ENCODE measurements at places on chromosomes 16 and 17.

GRCh38 chr17:14454746-14455145 lies 153.9 kb downstream of the HS3ST3B1 start:
- no peak for DNase-seq

GRCh38 chr17:60538726-60539125 lies 12.7 kb upstream of the APPBP2 start:
- no peak for DNase-seq

- no peak for DNase-seq
Measured at GRCh38 chr16:2090777-2091546, 43.2 kb downstream of the TSC2 start.

- no peak for DNase-seq
Measured at GRCh38 chr17:81095383-81095762, 60.4 kb downstream of the BAIAP2 start.

DNA sequence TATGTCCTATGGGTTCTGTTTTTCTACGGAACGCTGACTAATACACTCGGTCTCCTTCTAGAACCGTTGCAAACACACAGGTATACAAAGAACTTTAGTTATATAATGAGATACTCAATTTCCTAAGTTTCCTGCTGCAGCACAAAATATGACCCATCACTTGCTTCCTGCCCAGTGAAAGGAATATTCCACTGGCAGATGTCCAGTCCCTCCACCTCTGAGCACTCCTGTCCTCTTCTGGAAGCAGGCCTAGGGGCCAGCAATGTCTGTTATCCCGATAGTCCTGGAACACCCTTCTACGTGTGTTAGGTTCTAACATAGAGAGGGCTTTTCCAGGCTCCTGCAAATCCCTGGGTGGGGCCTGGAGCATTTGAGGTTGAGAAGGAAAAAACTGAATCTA lies 32.7 kb downstream of the ADAMTS18 start:
- DNase-seq, result no peak

DNA sequence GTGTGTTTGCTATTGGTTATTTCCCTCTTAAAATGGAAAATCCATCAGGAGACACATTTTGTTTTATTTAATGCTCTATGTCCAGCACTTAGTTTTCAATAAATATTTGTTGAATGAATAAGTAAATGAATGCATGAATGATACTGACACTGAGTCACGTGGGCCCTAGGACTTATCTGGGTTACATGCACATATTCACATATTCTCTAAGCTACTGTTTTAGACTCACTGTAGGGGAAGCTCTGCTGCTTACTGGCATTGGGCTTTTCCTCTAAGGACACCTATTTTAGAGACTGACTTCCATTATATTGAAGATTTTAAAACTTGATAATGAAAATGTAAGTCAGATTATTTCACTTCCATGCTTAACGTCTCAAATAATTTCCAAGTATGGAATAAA lies 327.2 kb downstream of the UTP18 start:
- no peak for DNase-seq

DNA sequence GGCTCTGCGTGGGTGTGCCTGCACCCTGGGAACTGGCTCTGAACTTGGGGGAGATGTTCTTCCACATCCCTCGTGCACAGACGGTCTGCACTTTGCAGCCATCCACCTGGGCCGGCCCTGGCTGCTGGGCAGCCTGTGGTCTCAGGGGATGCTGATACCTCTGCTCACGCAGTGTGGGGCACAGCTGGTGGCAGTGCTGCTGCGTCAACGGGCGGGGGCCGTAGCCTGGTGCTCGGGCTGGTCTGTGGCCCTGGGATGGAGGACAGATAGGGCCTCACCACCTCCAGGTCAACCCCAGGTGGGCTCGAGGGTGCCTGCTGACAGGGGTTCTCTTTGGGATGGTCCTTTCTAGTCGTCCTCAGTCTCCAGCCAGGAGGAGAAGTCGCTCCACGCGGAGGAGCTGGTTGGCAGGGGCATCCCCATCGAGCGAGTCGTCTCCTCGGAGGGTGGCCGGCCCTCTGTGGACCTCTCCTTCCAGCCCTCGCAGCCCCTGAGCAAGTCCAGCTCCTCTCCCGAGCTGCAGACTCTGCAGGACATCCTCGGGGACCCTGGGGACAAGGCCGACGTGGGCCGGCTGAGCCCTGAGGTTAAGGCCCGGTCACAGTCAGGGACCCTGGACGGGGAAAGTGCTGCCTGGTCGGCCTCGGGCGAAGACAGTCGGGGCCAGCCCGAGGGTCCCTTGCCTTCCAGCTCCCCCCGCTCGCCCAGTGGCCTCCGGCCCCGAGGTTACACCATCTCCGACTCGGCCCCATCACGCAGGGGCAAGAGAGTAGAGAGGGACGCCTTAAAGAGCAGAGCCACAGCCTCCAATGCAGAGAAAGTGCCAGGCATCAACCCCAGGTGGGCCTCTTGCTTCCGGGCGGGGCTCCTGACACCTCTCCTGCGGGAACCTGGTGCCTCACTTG lies 36.3 kb downstream of the TSC2 start:
- DNase-seq, result no peak

- DNase-seq, result no peak
Measured at GRCh38 chr17:80990921-80991644, 558 bp upstream of the CHMP6 start.

GRCh38 chr16:11450136-11450535 lies 104.9 kb downstream of the RMI2 start:
- no peak for DNase-seq
